ENCODE measurements at places on chromosomes 1 and 21. TPM values are rescaled to one million over a fixed set of nuclear protein-coding genes. Genes with fewer than 3 reads are reported as not detected.

The B4GALT2 gene
- total RNA-seq: 51.3 TPM

The FMO1 gene
- not detected for total RNA-seq

DNA sequence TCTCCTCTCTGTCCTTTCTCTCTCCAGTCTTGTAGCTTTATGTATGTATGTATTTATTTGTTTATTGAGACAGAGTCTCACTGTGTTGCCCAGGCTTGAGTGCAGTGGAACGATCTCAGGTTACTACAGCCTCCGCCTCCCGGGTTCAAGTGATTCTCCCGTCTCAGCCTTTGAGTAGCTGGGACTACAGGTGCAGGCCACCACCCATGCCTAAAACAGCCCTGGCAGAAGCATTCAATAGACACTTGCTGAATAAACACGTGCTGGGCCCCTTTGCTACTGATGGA is 2.5 kb downstream of the KIAA2013 start:
- DNase-seq: no peak

GRCh38 chr1:168512864-168513595 is 30.8 kb downstream of the XCL2 start:
- DNase-seq: no peak

The OR2L5 gene
- total RNA-seq: not detected

DNA sequence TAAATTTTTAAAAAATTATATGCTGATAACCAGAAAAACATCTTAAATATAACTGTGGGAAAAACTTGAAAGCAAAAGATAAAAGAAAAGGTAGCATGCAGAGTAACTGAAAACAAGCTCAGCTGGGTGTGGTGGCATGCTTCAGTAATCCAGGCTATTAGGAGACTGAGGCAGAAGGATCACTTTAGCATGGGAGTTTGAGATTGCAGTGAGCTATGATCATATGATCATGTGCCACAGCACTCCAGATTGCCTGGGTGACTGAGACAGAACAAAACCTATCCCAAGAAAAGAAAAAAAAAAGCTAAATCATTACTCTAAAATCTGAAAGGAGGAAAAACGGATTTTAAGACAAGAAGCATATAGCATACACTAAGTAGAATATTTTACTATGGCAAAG is 1624.0 kb downstream of the AMY1C start:
- no peak for DNase-seq

The RPF1 gene
- total RNA-seq: 65.5 TPM

DNA sequence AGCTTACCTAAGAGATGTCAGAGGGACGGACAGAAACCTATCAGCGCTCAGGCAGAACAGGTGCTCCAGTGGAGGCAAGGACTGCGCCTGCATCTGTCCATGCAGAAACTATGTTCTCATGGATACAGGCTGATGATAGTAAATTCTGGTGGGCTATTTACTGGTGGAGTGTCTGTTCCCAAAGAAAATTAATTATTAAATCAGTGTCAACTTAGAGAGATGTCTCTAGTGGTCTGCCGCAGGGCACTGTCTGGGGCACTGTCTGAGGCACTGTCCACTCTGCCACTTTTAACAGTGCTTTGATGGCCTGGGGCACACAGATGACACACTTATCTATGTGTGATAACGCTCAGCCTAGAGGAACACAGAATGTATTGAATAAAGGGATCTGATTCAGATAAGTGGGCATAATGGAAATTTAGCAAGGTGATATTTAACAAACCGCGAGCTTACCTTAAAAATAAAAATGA is 148.1 kb downstream of the RGS7 start:
- no peak for DNase-seq

GRCh38 chr1:74412244-74412643 is 100.2 kb downstream of the LRRC53 start:
- no peak for DNase-seq

- no peak for DNase-seq
These were observed 8.5 kb upstream of the MATN1 start for GRCh38 chr1:30731806-30732276.

- DNase-seq: no peak
These were observed 24.1 kb upstream of the ARHGEF11 start for GRCh38 chr1:157069601-157070000.

The C1QA gene
- total RNA-seq: not detected

Measured in activated T-helper 1 cell treated with anti-CD3 and anti-CD28 coated beads, Interleukin-12 subunit alpha, Interleukin-12 subunit beta, Interleukin-2, Interleukin-4 antibody, amounts not matched to agents 30 ng/mL and 10 ng/mL and 1 ng/mL, durations not matched to agents 14 hours and 24 hours and 36 hours (primary cell).